ENCODE measurements at places on chromosomes 12 and 14.
A peak's percentile ranks its signal among the peaks of the same experiment; 100 is the strongest.

- no peak for DNase-seq
These were observed 15.3 kb downstream of the DLK1 start for GRCh38 chr14:100741966-100742365.

DNA sequence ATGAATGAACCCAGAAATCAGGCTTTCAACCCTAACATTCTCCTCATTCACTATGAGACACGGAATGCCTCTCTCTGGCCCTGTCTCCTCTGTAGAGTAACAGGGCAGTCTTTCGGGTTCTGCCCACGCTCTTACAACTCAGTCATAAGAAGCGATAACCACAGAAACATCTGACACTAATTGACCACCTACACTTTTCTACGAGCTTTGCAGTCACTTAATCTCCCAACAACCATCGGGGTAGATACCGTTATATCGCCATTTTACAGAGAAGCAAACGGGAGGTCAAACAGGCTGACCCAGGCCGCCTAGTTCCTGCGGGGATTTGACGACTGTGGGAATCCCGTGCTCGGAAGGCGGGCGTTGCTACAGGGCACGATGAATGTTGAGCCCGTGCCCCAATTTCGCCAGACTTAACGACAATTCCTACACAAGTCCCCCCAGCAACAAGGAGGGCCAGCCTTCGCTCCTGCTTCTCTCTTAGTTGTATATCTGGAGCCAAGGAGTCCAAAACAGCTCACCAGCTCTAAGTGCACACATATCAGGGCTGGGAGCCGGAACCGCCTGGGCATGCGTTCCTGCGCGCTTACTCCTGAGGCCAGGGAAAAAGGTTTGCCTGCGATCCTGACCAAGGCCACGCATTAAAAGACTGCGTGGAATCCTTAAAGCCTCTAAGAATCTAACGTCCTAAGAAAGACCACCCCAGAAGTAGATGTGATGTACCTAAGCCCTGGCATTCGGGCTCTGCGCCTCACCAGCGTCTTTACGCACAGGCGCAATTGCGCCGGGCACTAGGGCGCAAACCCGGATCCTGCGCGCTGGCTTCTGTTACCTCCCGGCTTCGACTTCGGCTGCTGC is 38.7 kb upstream of the TBX5 start:
- DNase-seq: no peak

DNA sequence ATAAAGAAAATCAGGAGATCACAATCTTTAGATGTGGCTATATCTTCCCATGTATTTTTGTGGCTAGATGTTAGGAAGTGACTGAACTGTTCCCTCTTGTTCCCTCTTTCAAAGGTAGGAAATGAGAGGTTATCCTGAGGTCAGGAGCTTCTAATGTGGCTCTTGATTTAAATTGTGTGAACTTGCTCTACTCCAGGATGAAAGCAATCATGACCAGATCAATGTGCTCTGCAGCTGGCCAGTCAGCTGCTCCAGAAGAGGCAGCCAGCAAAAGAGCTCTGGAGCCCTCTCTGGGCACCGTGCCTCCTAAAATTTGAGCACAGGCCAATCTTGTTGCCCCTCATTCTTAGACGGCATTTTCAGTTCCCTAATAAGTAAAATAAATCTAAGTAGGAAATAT is 32.0 kb downstream of the CDK17 start:
- no peak for DNase-seq

DNA sequence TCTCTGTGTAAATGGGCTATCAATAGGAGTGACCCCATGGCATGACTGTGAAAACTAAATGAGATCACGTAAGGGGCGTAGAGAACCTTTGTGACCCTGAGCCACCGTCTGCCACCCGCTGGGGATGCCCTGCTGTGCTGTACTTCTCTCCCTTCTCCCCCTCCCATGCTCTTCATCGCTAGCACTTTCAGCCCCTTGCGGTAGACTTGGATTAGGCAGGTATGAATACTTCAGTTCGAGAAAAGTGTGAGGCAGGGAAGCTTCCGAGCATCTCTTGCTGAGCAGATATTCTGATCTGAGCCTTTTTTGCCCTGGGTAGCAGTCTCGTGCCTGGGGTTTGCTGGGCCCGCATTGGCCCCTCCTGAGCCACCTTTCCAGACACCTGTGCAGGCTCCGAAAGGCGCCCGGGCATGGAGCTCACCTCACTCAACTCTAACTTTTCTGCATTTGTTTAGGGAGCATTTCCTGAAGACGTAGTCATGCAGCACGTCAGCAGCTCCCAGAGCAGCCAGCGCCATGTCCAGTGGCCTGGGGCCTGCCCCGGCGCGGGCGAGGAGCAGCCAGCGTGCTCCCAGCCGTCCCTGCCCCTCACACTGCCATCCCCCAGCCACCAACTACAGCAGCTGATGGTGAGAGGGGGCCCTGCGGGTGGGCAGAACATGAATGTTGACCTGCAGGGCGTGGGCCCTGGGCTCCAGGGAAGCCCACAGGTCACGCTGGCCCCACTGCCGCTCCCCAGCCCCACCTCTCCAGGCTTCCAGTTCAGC is 40.4 kb downstream of the DDX51 start:
- DNase-seq: no peak

DNA sequence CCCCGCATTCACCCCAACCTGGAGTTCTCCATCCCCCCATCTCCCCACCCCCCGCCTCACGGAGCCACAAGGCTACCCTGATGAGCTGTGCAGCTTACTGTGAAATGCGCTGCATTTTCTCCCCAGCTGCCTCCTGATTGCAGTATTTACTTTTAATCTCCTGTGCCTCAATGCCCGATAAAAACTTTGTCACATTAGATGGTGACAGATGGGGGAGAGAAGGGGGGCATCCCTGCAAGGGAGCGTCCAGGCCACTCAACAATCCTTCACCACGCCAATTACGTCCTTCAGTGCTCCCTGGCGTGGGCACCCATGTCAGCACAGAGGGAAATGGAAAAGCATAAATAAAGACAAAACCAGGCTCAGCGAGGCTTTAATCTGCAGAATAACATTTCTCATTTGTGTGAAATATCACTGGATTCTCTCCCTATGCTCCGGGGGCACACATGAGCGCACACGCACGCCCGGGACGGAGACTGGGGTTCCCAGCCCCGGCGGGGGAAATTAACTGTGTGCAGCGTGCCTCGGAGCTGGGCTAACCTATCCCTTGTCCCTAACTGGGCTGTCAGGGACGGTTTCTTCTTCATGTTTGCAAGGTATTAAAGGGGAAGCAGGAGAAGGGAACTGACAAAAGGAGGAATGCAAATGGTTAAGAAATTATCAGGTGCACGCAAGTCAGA is 186.7 kb upstream of the VASH1 start:
- no peak for DNase-seq

DNA sequence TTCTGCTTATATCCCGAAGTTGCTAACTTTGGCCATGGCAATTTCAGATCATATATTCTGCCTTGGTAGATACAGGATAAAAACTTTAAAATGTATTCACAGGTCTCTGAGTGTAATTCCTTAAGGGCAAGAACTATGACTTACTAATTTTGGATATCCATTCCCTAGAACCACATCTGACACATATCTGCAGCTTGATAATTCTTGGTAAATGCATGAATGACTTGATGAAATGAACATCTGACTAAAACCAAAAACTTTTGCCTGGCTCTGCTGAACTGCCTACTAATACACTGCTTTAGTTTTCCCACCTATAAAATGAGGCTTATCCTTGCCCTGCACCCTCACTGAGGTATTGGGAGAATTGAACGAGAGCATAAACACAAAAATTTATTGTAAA is 32.2 kb downstream of the SLC25A21 start:
- no peak for DNase-seq

DNA sequence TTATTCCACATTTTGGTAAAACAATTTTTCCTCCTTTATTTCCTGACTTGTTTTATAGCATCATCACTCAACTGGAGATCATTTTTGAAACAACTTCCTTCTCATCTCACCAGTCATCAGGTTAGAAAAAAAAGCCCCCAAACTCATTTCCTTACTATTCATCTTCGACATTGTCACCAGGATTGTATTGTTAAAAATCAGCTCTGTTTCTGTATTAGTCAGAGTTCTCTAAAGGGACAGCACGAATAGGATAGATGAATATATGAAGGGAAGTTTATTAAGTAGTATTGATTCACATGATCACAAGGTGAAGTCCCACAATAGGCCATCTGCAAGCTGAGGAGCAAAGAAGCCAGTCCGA is 392.6 kb downstream of the FUT8 start:
- no peak for DNase-seq

- DNase-seq: peak; percentile 66
These were observed 5.8 kb upstream of the SLC48A1 start for GRCh38 chr12:47767216-47767724.

- DNase-seq: no peak
These were observed 190.2 kb upstream of the BTG1 start for GRCh38 chr12:92335831-92336230.

GRCh38 chr12:42459336-42459847 is 130.2 kb downstream of the PRICKLE1 start:
- DNase-seq: no peak

DNA sequence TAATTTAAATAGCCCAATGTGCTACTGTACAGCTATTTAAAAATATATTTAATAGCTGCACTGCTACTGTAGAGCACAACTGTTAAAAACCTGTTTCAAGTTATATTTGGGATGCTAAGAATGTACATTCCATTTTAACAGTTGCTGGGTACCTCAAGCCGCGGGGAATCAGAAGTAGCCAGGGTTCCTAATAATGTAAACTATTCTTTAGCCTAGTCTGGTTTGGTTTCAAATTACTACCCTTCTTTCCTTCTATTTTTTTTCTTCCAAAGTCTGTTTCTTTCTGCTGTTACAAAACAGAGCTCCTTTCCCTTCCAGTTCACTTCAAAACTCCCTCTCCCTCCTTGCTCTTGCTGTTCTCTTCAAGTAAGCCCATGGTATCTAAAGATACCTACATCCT is 21.3 kb downstream of the SCAF11 start:
- DNase-seq: no peak

GRCh38 chr12:11577658-11578260 is 71.7 kb upstream of the ETV6 start:
- no peak for DNase-seq

- no peak for DNase-seq
These were observed 65.9 kb upstream of the JDP2 start for GRCh38 chr14:75361751-75362433.

DNA sequence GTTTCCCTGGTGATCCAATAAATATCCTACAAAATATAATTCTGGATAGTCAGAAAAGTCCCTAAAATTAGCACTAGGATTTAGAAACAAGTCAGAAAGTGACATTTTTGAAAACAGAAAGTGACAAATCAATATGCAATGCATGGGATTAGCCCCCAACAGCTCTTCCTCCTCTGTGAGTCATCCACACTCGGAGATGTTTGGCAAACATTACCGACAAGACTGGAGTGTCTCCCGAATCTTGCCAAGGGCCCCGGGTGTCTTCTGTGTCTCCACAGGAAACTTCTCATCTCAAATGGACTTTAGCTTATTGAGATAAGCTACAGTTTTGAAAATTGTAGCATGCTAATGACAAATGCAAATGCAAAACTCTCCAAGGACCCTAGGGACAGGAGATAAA is 398.9 kb upstream of the CCDC196 start:
- no peak for DNase-seq

GRCh38 chr12:42144158-42144407 is 591 bp downstream of the GXYLT1 start:
- DNase-seq: no peak

- no peak for DNase-seq
These were observed 1083.2 kb downstream of the FLRT2 start for GRCh38 chr14:86613126-86613525.

GRCh38 chr14:66649498-66649897 is 141.6 kb downstream of the GPHN start:
- DNase-seq: no peak

GRCh38 chr14:75577729-75578101 is 705 bp upstream of the FLVCR2 start:
- DNase-seq: peak; percentile 55

- peak; percentile 22 for DNase-seq
These were observed 73.6 kb downstream of the TESC start for GRCh38 chr12:117025481-117026151.

GRCh38 chr12:127885954-127886750 is 380.8 kb upstream of the TMEM132C start:
- DNase-seq: no peak

GRCh38 chr12:73221836-73222235 is 949.7 kb downstream of the TRHDE start:
- no peak for DNase-seq

DNA sequence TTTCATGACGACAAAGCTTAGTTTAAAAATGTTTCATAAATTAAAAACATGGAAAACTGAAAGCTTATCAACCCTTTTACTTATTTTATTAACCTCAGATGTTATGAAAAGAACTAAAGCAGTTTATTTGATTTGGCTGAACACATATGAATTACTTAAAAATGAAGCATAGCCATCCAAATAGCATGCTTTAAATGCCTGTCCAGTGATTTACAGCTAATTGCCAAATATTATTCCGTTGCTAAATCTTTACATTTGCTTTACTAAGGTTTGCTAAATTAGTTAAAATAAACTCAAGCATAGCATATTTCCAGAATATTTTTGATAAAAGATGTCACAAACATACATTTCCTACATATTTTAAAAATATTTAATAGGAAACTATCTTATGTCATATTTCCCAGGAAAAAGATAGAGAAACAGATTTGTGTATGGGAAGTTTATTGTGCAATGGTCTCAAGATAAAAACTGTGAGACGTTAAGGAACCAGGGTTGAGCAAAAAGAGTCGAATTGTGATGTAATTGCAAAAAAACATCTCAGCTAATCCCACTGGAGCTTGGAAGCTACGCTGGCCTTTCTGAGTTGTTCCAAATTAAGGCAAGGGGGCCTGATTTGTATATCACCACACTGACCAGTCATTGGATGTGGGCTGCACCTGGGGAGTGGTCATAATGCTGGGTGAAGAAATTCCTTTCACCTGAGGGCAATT is 25.8 kb downstream of the GPR135 start:
- DNase-seq: no peak

- DNase-seq: no peak
These were observed 437.8 kb downstream of the NPAS3 start for GRCh38 chr14:33376510-33376909.

GRCh38 chr12:14879222-14879933 is 6.3 kb downstream of the MGP start:
- DNase-seq: no peak

DNA sequence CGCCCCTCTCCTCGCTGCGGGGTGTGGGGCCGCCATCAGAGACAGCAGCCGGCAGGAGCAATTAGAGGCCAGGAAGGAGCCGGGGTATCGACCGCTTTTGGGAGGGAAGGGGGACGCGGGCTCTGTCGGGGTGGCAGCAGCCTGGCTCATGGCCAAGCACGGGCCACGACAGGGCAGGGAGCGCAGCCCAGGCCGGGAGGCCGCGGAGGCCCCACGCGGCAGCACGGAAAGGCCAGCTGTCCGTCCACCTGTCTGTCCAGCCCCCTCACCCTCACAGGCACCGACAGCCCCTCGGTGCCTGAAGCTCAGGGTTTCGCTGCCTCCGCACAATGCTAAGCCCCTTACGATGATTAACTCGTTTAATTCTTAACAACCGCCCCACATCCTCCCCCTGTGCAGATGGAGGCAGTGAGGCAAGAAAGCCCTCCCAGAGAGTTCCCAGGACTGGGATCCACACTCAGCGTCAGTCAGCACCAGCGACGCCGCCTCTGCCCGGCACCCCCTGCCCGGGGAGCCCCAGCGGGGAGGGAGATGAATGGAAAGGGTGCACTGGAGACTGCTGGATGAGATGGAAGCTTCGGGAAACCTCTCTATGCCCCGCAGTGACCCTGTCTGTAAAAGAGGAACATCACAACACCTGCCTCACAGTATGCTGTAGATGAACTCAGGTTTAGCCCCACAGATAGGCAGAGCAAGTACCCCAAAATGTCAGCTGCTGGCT is 23.7 kb downstream of the NCOR2 start:
- no peak for DNase-seq
